ENCODE measurements at places on chromosomes 11 and 22.

GRCh38 chr11:73299751-73300150, 8.3 kb upstream of the ARHGEF17 start:
- no peak for DNase-seq

GRCh38 chr22:36544107-36544620, 15.2 kb upstream of the EIF3D start:
- no peak for DNase-seq

GRCh38 chr22:50044485-50045118, 13.5 kb downstream of the TTLL8 start:
- DNase-seq = no peak

DNA sequence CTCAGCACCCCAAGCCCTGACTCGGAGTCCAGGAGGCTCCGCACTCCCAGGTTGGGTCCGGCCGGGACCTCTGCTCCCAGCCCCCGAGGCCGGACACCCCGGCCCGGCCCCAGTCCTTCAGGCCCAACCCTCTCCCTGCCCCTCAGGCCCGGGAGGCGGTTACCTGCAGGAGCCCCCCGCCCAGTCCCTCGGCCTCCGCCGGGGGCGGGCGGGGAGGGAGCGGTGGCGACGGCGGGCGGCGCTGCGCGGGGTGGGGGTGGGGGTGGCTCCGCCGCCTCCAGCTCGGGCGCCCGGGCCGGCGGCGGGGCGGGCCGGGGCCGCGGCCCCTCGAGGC, 310 bp downstream of the TCF20 start:
- no peak for DNase-seq

GRCh38 chr11:62149986-62150886, 26.4 kb downstream of the INCENP start:
- DNase-seq = no peak

- no peak for DNase-seq
Measured at GRCh38 chr11:76897233-76897632, 36.5 kb downstream of the ACER3 start.

GRCh38 chr11:133827556-133827955, 17.8 kb downstream of the SPATA19 start:
- no peak for DNase-seq

GRCh38 chr11:2693271-2694261, 6.2 kb downstream of the KCNQ1OT1 start:
- no peak for DNase-seq

DNA sequence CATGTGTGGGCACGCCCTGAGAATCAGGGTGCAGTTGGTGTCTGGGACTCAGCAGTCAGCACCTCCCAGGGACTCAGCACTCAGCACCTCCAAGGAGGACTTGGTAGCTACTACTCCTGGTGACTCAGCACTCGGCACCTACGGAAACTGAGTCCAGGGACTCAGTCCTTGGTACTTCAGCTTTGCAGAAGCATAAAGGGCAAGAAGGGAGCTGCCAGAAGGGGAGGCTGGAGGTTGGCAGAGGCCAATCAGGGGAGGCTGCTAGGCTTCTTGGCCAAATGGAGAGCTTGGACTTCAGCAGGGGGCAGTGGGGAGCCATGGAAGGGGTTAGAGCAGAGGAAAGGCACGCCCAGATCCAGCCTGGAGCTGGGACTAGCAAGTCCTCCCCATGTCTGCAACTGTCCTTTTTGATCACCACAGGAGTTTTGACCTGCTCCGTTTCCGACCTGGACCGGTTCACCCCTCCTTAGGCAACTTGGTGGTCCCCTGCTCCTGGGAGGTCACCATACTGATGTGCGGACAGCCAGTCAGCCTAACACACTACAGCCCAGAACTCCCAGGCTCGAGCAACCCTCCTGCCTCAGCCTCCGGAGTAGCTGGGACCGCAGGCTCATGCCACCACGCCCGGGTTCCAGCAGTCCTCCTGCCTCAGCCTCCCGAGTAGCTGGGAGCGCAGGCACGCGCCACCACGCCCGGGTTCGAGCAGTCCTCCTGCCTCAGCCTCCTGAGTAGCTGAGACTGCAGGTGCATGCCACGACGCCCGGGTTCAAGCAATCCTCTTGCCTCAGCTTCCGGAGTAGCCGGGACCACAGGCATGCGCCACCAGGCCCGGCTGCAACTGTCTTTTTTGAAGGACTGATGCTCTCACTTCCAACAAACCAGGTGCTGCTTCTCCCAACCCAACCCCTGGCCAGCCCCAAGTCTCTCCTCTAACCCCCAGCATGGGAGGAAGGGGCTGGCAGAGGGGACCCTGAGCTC, 1.5 kb downstream of the ANO9 start:
- no peak for DNase-seq

DNA sequence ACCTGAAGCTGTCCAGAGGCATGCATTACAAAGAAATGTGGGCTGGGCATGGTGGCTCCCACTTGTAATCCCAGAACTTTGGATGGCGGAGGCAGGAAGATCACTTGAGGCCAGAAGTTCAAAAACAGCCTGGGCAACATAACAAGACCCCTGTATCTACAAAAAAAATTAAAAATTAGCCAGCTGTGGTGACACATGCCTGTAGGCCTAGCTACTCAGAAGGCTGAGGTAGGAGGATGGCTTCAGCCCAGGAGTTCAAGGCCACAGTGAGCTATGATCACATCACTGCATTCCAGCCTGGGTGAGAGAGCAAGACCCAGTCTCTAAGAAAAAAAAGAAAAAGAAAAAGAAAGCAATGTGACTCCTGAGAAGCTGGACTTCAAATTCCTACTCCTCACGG, 138.5 kb upstream of the HSD17B12 start:
- DNase-seq = no peak

GRCh38 chr11:122440811-122441665, 214.5 kb upstream of the UBASH3B start:
- no peak for DNase-seq

GRCh38 chr11:127109796-127110480, 109.4 kb upstream of the KIRREL3 start:
- DNase-seq = no peak

DNA sequence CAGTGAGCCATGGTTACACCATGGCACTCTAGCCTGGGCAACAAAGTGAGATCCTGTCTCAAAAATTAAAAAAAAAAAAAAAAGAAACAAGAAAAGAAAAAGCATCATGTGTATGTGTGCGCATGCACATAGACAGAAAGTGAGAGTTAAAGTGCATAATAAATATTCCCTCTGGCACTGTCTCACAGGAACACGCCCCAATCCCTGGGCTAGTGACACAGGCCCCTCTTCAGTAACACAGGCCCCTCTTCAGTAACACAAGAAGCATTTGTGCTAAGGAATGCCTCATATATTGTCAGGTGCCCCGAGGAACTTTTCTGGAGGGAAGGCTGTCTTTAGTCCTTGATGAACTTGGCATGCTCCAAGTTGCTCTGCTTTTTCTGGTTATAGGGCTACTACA, 57.5 kb downstream of the RPL27A start:
- DNase-seq = no peak

- no peak for DNase-seq
Measured at GRCh38 chr11:123611698-123612097, 42.7 kb downstream of the SCN3B start.

DNA sequence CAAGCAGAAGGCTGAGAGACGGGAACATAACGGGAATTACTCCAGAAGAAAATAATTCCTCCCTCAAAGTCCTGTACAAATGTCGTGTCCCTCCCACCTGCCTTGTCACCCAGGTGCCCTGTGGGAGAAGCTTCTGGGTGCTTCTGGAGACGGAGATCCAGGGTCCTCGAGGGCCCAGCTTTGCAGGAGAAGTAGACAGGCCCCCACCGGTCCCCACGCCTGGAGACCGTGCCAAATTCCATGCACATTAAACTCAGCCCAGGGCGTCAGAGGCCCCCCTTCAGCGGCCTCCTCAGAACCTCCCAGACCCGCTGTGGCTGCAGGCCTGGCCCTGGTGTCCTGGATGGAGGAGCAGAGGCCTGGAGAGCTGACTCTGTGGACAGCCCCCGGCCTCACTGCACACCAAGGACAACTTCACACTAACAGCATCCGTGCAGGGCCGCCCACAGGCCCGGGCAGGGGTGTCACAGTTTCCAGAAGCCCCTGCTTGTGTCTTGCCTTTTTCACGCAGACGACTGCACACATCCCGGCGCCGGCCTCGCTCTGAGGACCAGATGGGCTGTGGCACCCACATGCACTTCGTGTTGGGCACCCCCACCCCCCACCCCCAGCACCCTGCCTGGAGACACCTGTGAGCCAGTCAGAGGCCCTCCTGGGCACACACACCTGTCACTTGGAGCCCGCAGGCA, 734.3 kb downstream of the BRD1 start:
- no peak for DNase-seq

DNA sequence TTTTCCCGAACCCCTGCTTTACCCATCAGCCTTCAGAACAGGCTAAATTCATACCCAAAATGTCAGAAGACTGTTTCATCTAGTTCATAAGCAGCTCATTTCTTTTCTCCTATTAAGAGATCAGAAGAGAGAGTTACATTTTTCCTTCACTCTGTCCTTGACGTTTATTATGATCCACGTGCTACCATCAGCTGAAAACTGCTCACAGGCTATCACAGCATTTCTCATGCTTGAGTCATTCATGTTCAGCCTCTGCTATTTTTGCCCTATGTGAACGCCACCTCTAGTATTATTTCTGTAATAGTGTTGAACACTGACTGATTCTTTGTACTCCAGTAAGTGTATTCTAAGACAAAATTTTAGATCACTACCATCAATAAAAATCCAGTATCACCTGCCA, 51.9 kb downstream of the SLC1A2 start:
- DNase-seq = no peak

GRCh38 chr22:47801541-47802245, 1039.2 kb downstream of the TBC1D22A start:
- DNase-seq = no peak

- DNase-seq = no peak
Measured at GRCh38 chr11:124898711-124899110, 1.0 kb upstream of the ROBO4 start.

- no peak for DNase-seq
Measured at GRCh38 chr22:35538801-35539321, 1.8 kb upstream of the RASD2 start.
